AG09319 (cell line): ENCODE measurements at places on chromosomes 13 and 19.

DNA sequence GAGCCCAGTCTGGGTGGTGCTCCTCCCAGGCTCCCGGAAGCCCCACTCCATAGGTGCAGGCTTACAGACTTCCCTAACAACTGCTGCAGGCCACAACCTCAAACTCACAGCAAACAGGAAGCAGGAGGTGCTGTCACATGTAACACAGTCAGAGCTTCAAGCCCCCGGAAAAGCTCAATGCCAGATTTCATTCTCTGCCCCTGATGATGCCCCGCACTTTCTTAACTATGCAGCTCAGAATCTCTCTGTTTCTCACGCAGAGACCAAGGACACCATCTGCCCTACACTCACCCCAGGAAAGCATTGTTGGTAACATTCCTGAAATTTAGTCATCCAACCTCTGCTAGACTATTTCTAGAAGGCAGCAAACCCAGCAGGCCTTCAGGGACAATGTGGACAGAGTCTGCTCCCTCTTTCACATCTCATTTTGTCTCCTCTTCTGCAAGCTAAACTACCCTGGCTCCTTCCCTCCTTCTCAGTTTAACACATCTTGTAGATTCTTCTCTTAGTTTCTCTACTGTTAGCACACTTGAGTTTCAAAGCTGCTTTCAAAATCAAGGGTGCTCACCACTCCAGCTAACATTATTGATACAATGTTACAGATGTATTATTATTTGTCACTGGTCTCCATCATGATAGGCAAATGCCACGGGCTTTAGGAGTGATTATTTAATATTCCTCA is 162.5 kb downstream of the KCTD12 start:
- peak; percentile 73 for DNase-seq

DNA sequence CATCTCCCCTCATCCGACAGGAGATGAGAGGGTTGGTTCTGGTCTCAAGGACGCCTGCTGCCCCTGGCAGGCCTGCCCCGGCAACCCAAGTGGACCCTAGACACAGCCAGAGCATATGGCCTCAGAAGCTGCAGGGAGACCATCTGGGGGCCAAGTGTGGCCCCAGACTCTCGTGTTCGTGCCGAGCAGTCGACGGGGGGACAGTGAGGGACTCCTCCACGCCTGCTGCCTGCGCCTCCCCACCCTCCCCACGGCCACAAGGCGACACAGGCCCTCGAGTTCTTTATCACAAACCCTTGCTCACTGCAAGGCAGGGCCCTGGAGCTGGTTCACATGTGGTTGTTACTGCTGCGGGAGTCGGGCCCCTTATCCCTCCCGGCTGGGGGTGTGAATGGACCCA is 9.3 kb downstream of the CAPS start:
- no peak for DNase-seq

GRCh38 chr19:30932854-30933253 is 416.4 kb downstream of the TSHZ3 start:
- no peak for DNase-seq

DNA sequence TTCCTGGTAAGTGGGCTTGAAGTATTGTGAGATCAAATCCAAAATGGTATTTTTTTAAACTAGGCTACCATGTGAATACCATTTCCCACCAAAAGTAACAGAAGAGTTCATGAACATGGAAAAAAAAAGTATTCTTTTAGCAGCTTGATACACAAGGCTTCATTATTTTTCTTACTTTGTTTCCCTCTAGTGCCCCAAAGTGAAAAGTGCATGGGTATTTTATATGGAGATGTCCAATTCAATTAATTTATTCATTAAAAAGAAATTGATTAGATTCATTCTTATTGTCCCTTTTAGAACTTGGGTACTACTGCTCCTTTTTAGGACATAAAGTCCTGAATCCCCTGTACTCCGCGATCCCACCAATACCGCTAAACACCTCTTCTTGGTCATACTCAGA is 28.6 kb upstream of the SCEL start:
- no peak for DNase-seq

GRCh38 chr13:78587395-78587794 is 16.0 kb downstream of the POU4F1 start:
- no peak for DNase-seq

GRCh38 chr13:112889351-112890290 is 79.4 kb upstream of the MCF2L start:
- DNase-seq: no peak

DNA sequence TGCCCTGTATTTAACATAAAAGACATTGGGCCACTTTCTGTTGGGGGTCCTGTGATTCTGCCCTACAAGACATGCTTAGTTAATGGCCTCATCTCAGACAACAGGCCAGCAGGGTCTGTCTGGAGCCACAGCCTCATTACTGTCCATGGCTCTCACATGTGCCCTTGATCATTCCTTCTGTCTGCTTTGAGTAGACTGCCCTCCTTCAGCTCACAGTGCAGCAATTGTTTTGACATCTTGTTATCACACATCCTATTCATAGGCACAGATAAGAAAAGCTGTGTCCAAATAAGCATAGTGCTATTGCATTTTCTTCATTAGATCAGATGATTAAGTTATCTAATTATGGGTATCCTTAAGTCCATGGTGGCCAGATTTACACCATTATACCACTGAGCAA is 127.9 kb downstream of the KCTD12 start:
- DNase-seq: no peak

GRCh38 chr13:107835339-107836018 is 379.9 kb downstream of the LIG4 start:
- no peak for DNase-seq

GRCh38 chr19:6443986-6444385 is 10.4 kb upstream of the SLC25A41 start:
- DNase-seq: no peak

DNA sequence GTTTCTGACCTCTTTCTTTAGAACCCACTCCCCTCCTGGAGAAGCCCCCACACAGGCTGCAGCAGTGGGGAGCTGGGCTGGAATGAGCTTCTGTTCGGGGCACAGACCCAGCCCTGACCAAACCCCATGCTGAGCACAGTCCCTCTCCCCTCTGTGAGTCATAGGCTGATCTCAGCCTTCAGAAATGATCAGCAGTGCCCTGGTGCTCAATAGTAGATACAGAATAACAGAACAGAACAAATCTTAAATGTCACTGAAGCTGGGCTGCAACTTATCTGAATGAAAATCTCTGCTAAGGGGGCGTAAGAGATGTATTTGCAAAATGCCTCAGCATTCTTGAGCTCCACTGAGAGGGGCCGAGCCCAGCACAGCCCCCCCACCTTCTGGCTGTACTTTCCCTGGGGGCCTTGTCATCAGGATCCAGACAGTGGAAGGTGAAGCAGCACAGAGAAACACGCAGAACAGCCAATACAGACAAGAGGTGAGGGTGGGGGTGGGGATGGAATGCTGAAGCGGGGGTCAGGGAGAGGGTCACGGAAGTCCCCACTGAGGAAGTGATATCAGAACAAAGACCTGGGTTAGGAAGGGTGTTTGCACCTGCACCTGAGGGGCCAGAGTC is 9.9 kb downstream of the ZNF665 start:
- no peak for DNase-seq

DNA sequence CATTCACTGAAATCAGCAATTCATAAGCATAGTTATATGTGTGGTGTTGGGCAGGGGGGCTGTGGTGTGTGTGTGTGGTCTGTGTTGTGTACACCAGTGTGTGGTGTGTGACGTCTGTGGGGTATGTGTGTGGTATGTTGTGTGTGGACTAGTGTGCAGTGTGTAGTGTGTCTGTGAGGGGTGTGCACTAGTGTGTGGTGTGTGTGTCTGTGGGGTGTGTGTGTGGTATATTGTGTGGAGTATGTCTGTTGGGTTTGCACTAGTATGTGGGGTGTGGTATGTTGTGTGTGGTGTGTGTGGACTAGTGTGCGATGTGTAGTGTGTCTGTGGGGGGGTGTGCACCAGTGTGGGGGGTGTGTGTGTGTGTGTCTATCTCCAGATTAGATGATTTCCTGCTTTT is 7.2 kb upstream of the CDC16 start:
- DNase-seq: no peak

GRCh38 chr19:39430675-39431593 is 4.8 kb downstream of the RPS16 start:
- no peak for DNase-seq

DNA sequence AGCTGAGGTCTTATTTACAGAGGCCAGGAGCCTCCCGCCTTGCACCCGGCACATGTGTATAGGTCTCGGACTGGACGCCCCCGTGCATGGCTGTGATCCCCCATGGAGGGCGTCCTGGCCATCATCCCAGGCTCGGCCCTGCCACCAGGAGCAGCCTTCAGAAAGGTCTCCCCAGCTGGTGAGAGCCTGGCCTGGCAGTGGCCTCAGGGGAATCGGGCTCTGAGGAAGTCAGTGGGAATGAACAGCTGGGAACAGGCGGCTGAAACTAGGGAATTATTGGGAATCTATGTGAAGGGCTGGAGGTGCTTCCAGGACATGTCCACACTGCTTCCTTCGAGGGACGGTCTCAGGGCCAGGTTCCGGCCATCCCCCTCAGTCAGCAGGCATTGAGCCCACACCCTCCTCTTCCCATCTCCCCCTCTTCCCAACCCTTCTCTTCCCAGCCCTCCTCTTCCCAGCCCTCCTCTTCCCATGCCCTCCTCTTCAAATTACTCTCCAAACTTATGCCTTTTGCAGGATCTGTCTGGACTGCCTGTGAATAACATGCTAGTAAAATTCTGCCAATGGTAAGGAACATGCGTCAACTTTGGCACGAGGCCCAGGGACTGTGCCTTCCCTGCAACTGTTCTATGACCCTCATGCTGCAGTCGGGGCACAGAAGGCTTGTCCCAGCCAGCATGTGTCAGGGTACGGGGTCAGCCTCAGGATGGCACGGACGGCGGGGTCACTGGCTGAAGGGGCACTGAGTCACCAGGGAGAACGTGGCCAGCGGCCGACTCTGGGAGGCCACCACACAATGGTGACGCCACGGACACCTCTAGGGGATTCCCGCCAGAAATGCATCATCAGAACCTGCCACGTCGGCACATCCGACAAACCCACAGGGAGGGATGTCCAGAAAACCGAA is 24.2 kb upstream of the C13orf46 start:
- peak; percentile 10 for DNase-seq

- no peak for DNase-seq
Observed at GRCh38 chr13:23629566-23630272, 59.5 kb downstream of the TNFRSF19 start.
